ENCODE measurements at places on chromosomes 1 and 21.

DNA sequence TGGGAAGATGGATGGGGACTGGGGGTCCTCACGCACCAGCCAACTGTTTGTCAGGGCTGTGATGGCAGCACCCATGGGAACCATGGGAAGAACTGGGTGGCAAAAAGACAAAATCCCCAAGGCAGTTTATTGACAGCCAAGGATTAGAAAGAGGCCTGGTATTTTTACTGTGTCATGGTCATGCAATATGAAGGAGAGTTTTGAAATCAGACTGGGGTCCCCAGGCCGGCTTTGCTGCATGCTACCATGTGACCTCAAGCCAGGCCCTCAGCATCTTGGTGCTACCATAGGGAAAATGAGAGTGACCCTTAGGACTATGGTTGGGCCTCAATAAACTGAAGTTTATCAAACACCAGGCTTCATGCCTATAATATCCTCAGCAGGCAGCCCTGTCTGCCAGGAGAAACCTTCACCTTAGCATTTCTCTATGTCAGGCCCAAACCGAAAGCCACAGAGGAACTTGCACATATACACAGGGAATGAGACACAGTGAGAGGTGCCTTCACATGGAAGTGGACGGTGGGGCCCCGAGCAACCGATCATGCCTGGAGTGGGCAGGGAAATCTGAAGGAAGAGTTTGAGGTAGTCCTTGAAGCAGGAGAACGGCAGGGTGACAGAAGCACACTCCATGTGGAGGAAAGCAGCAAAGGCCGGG lies 203.2 kb downstream of the HIVEP3 start:
- no peak for DNase-seq

DNA sequence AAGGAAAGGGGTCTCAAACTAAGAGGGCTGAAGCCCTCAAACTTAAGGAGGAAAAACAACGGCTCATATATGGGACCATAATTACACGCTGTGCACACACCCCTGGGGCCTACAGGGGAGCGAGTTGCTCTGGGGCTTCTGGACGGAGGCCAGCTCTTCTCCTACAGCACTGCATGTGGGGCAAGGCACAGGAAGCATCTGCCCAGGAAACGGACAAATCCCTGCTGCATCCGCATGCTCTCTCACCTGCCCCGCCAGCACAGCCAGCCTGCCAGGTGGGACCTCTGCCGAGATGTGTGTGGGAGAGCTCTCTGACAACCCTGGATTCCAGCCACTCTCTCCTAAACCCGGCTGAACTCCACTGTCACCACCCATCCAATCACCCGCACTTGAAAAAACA lies 54.1 kb downstream of the MRPL37 start:
- no peak for DNase-seq

GRCh38 chr1:45009956-45010854 lies 919 bp downstream of the HECTD3 start:
- no peak for DNase-seq

- peak; percentile 36 for DNase-seq
These were observed at the start of gene NEK7 for GRCh38 chr1:198156745-198157240. Gene NEK7, plus strand, starts transcription at chr1:198156998. Its CDS starts 75,583 bp downstream, at chr1:198232581.

DNA sequence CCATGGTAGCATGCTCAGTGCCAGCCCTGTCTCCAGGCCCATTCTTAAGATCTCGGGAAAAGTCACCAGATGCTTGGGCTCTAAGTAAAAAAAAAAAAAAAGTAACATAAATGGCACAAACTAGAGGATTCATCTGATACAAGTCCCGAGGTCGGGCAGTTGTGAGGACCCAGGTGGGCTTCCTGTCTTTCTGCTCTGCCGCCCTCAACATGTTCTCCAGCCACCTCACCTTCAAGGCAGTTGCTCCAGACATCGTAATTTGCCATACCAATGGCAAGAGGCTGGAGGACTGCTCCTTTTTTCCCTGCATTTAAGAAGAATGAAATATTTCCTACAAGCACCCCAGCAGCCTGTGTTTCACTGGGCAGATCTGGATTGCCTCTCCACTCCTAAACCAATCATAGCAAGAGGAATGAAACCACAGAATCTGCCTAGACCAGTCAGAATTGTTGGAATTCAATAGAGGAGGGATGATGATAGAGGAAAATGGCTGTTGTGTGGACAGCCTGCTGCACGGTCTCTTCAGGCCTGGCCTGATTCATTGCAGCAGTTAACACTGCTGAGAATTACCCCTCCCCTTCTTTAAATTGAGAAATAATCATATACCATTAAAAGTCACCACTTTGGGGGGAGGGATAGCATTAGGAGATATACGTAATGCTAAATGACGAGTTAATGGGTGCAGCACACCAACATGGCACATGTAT lies 5.4 kb downstream of the HMGN2 start:
- DNase-seq: no peak

GRCh38 chr1:182191381-182192115 lies 130.0 kb upstream of the ZNF648 start:
- DNase-seq: no peak

Data from activated naive CD4-positive, alpha-beta T cell (primary cell).